GM12892 (cell line): ENCODE measurements at places on chromosomes 3 and 15.

GRCh38 chr3:143830786-143831185 is 17.5 kb downstream of the SLC9A9 start:
- no peak for DNase-seq

DNA sequence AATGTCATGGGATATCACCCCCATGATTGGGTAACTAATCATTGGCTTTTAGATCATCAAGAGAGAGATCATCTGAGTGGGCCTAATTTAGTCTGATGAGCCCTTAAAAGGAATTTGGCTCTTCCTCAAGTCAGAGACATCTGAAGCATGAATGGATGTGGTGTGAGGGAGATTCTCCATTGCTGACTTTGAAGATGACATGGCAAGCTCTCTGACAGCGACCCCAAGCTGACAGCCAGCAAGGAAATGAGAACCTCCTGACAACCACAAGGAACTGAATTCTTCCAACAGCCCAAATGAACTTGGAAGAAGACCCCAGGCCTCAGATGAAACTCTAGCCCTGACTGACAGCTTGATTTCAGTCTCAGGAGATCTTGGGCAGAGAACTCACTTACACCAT is 108.4 kb upstream of the SPATA12 start:
- no peak for DNase-seq

GRCh38 chr15:89423981-89424380 is 72.4 kb downstream of the RHCG start:
- no peak for DNase-seq

DNA sequence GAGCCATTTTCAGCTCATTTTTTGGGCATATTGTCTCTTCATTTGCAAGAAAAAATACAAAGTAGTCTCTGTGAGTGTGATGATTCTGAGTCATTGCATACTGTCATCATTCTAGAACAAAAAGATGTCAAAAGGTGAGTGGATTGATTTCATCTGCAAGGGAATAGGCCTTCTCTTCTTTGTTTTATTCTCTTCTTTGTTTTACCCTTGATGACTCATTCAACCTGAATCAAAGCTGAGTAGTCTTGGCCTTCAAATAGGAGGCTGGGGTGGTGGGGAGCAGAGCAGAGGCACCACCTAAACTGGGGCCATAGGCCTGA is 25.4 kb downstream of the CYP19A1 start:
- no peak for DNase-seq

DNA sequence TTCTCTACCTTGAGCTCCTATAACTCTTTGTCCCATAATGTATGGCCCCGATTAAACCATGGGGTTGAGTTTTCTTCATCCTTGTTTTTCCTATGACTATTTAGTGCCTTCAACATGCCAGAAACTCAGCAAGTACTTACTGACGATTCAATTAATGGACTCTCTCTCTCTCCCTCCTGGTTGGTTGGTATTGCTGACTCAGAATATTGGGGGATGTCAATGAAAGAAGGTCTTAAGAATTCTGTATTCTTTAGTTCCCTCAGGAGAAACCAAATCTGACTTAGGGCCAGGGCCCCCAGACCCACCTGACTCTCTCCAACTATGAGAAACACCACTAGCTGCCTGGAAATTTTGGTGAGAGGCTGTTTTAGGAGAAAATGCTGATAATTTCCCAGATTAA is 40.8 kb downstream of the TM4SF4 start:
- no peak for DNase-seq

DNA sequence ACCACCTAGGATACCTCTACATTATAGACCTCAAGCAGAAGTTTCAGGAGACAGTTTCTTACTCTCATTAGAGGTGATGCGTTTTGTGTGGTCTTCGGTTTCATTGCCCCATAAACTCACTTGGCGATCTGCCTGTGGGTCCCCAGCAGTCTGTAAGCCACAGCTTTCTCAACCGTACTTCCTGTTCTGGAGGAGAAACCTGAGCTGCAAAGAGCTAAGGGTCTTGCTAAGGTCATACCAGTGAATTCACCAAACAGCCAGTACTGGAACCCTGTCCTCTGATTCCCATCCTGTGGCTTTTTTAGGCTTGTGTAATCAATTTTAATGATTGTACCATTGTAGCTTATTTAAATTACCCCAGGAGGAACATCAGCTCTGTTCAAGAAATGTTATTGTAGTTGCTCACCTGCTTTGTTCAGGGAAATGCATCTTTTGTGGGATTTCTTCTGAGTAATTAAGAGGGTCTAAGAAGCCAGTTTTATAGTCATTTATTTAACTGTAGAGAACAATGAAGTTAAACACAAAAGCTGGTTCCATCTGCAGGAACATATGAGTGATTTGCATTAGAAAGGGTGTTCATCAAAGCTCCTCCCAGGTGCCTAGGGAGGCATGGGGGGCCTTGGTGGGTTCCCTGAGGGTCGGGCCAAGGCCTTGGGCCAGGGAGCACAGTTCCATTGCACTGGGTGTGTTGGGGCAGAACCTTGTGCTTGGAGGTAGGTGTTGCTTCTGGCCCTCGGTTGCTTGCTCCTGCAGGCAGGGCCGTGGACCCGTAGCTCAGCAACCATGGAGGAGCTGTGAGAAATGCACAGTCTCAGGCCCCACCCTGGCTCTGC is 69.6 kb downstream of the APBA2 start:
- no peak for DNase-seq

GRCh38 chr15:99944131-99944530 is 210.9 kb upstream of the LYSMD4 start:
- no peak for DNase-seq

- DNase-seq: peak; percentile 29
These were observed 104.2 kb upstream of the SLC7A14 start for GRCh38 chr3:170689893-170690660.

DNA sequence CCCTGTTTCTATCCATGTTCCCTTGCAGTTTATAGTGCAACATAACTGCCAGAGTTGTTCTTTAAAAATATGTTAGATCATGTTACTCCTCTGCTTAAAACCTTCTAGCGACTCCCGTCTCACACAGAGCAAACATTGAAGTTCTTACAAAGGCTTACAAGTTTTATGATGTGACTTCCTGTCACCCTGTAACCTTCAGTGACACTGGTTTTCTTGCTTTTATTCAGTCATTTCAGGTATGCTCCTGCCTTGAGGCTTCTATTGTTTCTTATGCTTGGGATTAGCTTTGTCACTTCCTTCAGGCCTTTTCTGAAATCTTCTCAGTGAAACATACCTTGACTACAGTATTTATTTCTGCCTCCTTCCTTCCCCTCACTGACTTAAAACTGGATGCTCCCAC is 252.1 kb downstream of the DOCK3 start:
- DNase-seq: no peak

DNA sequence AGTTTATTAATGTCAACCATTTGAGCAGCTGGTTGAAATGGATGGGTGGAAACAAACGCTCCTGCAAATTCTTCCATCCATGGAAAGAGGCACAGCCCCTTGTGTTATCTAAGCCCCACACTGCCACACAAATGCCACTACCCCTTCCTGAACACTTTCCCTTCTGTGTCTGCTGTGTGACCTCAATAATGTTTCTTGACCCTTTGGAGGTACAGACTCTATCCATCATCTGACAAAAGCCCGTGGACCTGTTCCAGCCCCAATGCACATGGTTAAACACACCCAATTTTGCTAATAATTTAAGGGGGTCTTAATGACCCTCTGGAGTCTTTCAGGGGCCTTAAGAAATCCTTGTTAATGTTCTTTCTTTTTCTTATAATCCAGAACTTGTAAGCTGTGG is 482.2 kb upstream of the CFAP20DC start:
- no peak for DNase-seq

DNA sequence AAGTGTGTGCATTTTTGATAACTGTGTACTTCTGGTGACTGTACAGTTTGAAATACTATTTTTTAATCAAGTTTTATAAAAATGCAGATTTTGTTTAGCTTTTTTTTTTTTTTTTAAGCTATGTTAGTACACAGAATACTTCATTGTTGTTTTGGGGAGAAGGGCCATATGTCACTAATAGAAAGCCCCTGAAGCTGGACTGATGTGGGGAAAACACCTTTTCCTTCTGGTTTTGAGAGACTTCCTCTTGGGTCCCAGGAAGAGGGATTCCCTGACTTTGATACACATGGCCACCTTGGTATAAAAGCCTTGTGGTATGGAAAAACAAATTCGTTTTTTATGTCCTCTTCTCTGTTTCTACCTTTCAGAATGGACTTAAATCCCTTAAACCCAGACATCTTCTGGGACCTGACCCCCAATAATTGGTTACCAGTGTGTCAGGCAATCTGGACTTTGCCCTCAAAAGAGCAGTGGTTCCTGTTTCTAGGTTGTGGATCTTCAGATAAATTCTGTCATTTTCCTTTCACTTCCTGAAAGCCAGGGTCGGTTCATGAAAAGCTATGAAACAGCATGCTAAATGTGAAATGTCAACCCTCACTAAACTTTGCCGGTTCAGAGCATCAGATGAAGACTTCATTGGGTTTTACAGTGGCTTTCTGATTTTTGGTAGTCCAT is 31.1 kb upstream of the BLOC1S6 start:
- DNase-seq: no peak

DNA sequence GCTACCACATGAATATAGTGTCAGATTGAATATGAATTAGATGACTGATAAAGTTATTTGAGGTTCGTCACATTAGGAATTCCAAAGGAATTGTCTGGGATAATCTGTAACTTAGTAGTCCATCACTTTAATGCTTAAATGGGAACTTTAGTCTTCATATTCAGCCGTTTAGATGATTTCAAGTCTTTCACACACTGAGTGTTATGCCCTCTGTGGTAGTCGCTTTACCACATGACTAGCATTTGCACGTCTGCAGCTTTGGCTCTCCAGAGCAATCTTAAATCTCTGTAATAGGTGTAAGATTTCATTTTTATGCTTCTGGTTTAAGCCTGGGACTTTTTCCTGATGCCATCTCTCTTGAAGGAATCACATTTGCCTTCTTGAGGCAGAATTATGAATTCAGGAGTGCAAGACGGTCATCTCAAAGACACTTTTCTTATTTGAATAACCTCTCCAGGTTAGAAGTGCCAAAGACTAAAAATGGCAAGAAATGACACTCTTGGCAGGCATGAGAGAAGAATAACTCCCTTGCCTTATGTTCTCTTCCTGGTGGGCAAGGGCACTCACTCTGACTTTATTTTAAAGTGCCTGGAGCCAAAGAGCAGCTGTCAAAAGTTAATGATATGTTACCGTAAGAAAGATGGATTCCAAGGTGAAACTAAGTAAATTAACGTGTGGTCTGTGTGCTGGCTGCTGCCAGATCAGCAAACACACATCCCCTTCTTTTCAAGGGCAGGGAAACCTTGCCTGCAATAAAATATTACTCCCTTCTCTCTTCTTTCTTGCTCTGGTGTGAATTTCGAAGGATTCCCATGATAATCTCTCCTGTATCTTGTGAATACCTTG is 153.3 kb downstream of the B3GALNT1 start:
- DNase-seq: no peak

DNA sequence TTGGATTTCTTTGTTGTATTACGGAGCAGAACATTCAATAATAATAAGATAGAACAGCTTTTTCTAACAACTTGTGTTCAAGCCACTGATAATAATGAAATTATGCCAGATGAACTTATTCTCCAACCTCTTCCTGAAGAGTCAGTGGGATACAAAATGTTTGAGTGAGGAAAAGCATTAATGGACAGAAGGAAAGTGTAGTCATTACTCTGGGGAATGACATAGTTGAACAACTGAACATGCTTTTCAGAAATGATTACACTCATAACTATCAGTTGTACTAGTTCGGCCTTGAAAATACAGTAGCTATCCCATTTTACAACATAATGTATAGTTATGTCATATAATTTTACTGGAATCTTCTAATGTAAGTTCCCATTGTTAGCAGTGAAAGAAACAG is 55.9 kb downstream of the ALCAM start:
- DNase-seq: no peak

DNA sequence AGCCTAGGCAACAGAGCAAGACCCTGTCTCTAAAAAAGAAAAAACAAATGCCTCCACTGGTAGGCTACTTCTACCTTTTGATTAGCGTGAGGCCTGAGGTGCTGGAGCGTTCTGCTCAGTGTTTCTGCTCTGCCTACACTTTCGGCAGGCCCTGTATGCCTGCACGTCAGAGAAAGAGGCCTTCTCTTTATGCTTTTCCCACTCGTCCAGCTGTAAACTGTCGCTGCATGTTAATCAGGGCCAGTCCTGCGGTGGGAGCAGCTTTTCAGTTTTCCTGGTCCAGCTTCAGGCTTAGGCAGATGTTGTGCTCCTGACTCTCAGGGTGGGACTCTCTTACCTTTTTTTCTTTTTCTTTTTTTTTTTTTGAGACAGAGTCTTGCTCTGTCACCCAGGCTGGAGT is 25.3 kb downstream of the CSPG5 start:
- no peak for DNase-seq

DNA sequence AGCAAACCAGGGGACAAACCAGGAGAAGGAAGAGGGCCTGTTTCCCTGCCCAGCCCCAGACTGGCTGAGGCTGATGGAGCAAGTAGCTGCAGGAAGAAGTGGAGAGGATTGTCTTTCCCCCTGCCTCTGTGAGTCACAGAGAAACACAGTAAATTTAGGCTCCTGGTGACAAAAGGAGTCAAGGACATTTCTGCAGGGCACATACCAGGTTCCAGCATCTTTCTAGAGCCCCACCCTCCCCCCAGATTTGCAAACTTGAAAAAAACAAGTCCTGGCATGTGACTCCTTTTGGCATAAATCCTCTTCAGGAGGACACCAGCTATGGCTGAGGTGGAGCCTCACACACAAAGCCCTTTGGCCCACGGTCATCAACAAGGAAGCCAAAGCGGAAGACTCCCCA is 17.8 kb downstream of the PLD1 start:
- no peak for DNase-seq

DNA sequence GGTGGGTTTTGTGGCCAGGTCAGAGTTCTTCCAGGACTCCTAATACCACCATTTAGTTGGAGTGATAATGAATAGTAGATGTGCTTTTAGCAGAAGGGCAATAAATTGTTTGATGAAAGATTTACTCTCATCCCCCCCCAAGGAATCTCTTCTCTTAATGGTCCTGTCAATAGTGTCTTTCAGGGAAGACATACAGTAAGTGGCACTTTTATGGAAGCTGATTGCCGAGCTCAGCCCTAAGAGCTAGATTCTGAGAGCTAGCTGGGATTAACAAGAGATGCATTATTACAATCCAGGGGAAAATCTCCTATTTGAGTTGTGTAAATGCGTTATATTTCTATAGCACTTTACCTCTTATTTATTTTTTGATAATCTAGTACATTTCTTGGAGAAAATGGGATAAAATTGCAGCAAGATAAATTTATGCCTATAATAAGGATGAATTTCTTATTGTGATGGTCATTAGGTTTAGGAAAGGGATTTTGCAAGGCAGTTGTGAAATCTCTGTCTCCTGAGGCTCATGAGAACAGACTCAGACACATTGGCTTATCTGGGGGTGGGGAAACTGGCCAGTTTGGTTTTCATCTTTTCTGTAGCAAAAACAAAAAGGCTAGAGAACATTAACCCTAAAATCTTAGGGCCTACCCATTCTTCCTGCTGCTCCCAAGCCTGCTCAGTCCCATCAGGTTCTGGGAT is 41.6 kb upstream of the CLSTN2 start:
- no peak for DNase-seq

- no peak for DNase-seq
These were observed 414.8 kb downstream of the LPP start for GRCh38 chr3:188568736-188569135.

DNA sequence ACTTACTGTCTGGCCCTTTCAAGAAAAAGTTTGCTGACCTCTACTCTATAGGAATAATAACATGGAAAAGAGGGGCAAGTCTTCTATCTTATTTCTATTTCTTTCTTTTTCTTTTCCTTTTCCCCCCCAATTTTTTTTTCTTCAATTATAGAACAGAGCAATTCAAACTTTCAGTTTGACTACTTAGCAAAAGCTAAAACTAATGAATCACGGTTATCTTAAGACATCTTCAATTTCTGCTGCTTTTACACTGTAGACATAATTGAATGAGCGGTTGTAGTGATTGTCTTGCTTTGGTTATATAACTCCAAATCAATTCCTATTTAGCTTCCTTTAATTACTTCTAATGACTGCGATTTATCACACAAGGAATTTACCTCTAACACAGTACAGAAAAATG is 74.3 kb upstream of the P2RY1 start:
- no peak for DNase-seq
